ENCODE measurements at places on chromosomes 2 and 18.

DNA sequence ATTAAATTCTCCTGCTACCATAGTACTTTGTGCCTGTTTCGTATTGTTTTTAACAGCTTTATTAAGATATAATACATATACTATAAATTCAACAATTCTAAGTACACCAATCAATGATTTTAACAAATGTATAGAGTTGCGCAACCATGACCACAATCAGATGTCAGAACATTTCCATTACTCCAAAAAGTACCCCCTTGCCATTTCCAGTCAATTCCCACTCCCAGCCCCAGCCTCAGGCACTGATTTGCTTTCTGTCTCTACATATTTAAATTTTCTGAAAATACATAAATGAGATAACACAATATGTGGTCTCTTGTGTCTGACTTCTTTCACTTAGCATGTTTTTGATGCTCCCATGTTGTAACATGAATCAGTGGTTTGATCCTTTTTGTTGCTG lies 193.9 kb downstream of the FIGN start:
- no peak for DNase-seq

DNA sequence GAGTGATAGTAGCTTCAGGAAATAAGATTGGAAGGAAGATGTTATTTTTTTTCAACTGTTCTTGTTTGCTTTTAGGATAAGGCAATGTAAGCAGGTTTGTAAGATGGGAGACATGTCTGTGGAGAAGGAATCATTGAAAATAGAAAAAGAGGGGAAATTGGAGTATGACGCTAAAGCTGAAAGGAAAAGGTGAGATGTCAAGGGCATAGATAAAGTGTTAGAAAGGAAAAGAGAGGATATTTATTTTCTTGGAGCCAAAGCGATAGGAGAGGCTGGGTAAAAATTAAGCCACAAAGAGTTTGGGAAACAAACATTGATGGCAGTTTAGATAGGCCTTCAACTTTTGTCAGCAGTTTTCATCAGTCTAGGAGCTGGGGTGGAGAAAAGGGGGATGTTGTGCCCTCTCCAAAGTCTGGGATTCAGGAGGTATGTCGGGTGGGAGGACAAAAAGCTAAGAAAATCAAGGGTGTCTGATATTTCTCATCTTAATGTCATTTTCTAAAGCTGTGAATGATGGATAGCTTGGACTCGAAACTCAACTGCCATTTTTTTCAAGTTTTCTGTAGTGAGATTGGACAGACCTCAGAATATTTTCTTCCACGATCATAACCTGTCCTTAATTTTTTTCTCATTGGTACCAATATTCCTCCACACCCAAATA lies 63.3 kb downstream of the MAPRE2 start:
- no peak for DNase-seq

DNA sequence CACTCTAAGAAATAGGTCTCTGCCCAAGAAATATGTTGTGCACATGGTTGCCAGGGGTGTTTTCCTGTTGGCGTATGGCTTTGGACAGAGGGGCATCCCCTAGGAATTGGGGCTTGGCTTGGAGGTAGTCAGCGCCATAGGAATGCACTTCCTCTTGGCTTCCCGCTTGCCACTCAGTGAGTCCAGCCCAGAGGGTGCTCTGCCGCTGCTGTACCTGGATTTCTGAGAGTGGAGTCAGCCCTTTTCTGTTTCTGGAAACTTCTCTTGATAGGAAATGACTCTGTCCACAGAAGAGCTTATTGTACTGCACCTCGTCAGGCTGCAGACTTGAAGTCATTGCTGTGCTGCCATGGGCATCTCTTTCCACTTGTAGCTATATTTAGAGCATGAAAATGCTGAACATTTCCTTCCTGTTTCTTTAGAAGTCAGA lies 116.7 kb upstream of the MGAT5 start:
- DNase-seq = no peak

- no peak for DNase-seq
Measured at GRCh38 chr2:131520526-131520925, 7.2 kb upstream of the CCDC74A start.
